ENCODE measurements at places on chromosomes 16 and 17.

DNA sequence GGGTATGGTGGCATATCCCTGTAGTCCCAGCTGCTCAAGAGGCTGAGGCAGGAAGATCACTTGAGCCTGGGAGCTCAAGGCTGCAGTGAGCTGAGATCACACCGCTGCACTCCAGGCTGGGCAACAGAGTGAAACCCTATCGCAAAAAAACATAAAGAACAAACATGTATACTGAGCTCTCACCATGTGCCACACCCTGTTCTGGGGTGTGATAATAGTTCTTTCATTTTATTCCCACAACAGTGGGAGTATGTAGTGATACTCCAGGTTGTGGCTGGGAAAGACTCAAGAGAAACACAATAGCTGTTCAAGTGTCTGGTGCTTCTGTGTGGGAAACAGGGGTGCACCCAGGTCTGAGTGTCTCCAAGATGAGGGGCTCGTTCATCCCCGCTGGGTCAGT, 90.7 kb downstream of the SOCS1 start:
- DNase-seq: no peak

- no peak for DNase-seq
Measured at GRCh38 chr17:17151055-17151454, 55.1 kb downstream of the PLD6 start.

- no peak for DNase-seq
Measured at GRCh38 chr16:66510711-66511601, 39.0 kb downstream of the TK2 start.

DNA sequence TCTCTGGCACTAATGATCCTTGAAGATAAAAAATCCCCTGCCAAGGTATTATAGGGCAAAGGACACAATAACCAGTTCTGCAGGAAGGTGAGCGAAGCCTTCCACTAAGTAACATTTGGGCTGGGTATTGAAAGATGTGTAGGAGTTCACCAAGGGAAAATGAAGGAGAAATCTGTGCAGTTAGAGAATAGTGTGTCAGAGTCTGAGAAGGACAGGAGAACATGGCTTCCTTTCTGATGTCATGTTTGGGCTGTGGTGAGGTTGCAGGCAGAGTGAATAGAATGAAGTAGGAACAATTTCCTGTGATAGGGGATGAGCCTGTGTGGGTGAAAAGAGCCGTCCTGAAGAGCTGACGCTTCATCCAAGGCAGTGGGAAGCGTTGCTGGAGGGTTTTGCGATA, 24.1 kb upstream of the CIITA start:
- DNase-seq: no peak

DNA sequence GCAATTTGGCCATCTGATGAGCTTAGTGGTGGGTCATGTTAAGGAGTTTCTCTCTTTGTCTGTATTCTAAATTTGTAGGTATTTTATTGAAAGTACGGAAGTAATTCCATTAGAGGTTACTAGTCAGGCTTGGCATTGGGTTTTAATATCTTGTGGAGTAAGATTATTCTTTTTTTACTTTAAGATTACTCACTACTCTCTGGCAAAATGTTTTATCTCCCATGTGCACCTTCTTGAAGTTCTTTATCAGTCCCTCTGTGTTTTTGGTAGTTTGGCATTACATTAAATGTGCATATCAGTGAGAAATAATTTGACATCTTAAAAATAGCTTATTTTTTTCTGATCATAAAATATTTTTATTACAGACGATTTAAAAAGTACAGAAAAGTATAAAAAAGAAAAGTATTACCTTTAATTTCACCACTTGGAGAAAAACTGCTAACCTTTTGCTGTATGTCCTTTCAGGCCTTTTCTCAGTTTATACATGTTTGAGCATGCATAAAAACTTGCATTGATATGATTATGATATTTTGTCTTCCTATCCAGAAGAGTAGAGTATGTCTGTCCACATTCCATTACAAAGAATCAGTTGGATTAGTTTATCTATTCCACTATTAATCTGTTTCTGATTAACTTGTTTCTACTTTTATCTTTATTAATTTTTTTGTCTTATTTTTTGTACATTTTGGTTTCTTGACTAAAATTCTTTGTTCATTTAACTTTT, 198.3 kb downstream of the SPECC1 start:
- DNase-seq: no peak

DNA sequence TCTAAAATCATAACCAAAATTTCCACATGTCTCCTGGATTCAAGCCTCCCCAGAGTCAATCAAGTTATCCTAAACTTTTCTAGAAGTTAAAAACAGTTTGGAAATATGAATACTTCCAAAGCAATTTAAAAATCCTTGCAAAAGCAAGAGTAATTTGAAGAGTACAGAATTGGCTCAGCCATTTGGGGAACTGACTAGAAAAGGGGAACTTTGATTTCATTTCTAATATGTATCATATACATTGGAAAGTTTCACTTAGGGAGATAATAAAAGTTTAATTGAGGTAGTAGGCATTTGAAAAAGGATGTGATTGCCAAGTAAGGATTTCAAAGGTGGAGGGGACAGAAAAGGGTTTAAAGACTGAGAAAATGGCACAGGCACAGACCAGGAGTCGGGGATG, 9.0 kb upstream of the SLFN12L start:
- no peak for DNase-seq

- peak; percentile 59 for DNase-seq
Measured at GRCh38 chr16:29775742-29776408, 2.2 kb upstream of the ZG16 start.

DNA sequence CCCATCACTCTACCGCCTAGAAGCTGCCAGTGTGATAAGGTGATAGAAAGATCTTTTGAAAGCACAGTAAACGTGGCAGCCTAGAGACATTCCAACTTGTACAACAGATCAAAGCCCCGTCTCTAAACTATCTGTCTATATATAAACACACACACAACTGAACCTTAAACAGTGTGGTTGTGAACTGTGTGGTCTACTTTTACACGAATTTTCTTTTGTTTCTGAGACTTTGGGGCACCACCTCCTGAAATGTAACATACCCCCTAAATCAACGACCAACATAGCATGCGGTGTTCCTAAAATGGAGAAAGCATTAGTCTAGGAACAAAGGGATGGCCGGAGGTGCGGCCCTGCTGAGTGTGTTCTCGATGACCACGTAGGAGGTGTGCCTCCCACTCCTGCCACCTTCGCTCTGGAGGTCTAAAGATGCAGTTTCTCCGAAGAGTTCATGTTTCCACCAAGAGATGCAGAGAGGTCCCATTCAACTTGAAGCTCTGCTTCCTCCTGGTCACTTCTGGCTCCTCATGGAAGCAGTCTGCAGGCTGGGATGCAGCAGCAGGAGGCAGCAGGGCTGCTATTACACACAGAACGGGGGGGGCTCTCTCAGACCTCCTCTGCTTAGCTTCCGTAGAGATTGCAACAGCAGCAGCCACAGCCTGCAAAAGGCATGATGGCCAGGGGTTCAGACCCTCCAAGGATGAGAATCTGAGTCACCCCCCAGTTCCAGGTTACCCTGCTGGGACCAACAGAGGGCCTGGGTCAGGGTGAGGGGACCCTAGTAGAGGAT, 22.6 kb upstream of the USP10 start:
- DNase-seq: peak; percentile 13

- no peak for DNase-seq
Measured at GRCh38 chr17:78537217-78537860, 39.9 kb downstream of the DNAH17 start.

GRCh38 chr16:75118943-75119539, 2.5 kb upstream of the LDHD start:
- DNase-seq: no peak

DNA sequence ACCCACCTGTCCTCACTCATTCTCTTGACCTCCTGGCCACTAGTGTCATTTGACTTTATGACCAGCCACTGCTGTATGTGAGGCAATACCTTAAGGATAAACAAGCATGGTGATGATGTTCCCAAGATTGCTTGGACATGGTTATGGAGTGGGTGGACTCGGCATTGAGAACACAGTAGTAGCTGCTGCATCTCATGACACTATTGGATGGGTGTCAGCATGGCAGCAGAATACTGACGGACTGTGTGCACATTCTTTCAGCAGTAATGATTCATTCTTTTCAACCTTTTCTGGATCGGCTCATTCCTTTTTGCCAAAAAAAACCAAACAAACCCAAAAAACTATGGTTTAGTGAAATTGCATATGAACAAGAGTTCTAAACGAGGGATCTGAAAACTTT, 13.5 kb downstream of the SPECC1 start:
- DNase-seq: no peak

All from NCI-H524 (cell line).